ENCODE measurements at places on chromosomes 2 and 18.

DNA sequence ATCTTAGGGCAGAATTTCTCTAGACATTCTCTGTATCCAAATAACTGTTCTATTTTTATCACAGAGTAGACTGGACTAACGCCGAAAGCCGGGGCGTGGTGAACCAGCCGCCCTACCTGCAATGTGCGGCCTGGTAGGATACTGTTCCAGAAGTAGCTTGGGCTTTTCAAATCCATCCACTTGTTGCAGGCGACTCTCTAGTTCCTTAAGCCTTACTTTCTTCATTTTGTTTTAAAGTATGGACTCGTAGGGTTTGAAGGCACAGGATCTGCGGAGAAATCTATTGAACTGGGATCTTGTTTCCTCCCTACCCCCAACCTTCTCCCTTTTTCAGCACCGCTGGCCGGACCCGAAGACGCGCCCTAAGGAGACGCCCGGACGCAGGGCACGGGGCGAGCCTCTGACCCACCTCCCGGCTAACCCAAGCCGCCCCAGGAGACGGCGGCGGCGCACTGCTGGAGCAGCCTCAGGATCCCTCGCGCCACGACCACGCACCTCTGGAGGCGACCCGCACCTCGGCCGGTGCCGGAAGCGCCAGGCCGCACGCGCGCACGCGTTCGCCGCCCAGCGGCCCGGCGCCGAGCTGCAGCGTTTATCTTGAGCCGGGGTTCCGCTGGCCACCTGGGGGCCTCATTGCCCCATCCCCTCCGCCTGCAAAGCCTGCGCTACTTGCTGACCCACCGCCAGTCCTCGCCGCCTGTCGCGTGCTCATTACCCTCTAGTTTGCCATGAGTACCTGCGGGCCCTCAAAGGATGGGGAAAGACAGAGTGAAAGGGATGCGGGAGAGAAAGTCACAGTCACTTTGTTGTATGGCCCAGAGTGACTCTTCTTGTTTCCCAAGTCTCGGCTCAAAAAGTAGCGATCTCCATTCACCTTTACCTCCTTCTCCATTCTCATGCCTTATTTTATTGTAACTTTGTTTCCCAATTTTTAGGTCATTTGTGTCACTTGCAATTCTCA, at the start of gene METTL5:
TSS of gene METTL5 (minus strand) at position 533 of the 961 bp plus-strand sequence. CDS start at position 225, 308 bp downstream.
- no peak for DNase-seq

DNA sequence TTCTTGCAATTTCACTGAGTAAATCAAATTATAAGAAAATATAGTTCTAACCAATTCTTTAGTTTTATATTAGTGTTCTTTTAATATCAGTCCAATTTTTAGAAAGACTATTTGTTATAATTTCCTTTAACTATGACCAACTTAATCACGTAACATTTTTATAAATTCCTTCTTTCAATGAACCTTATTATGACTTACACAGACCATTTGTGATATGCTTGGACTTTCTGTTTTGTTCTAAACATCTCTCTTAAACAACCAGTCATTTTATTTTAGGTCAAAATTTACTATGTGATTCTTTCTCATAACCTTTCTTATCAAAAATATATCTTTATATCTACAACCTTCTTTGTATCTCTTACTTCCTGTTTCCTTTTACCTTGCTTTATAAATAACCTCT, 39.5 kb upstream of the DYNAP start:
- DNase-seq = no peak

DNA sequence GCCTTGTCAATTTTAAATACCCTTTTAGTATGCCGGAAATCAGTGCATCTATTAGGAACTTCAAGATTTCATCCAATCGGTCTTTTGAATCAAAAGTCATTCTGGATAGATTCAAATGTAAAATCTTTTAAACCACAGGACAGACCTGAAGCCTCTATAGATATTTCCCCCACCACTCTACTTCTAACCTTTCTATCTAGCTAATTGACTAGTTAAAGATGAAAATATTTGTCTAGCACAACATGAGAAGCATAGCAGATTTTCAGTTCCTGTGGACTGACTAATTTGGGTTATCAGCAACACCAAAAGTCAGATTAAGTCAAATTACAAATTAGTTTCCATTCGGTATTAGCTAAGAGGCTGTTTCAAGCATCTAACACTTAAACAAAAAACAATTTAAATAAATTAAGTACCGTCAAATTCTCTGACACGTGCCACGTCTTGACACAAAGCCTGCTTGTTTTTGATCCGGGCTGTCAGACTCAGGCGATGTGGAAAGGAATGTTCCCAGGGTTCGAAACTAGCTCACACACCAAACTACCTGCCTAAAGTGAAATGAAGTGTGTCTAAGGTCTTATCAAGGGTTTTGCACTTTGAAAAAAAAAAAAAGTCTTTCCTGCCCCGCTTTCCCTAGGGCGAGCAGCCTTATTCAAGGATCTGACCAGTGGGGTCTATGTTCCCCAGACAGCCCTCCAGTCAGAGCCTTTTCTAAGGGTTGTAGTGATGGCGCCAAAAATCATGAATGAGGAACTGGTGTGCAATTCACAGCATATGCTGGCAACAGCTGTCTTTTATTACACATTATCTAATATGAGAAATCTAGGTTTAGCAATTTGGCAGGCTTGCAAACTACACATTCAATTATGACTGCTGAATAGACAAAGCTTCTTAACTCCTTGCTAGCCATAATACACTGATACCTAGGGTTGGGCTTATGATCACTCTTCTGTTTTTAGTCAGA, 4.7 kb downstream of the CYTIP start:
- no peak for DNase-seq

- no peak for DNase-seq
Observed at GRCh38 chr2:33670392-33670937, 71.4 kb upstream of the FAM98A start.

DNA sequence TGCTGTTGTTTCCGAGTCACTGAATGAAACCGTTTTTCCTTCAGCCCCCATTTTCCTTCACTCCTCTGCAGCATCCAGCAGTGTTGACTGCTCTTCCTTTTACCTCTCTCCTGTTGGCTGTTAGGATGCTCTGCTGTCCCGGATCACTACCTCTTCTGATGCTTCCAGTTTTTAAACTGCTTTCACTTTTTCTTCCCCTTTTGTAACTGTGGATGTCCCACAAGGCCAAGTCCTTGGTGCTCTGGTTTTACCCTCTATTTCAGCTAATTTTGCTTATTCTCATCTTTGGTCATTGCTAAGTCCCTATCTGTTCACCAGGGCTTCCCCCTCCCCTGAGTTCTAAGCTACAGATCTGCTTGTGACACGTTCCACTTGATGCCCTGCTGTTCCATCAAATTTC, 39.4 kb upstream of the MAP4K3 start:
- DNase-seq = no peak

DNA sequence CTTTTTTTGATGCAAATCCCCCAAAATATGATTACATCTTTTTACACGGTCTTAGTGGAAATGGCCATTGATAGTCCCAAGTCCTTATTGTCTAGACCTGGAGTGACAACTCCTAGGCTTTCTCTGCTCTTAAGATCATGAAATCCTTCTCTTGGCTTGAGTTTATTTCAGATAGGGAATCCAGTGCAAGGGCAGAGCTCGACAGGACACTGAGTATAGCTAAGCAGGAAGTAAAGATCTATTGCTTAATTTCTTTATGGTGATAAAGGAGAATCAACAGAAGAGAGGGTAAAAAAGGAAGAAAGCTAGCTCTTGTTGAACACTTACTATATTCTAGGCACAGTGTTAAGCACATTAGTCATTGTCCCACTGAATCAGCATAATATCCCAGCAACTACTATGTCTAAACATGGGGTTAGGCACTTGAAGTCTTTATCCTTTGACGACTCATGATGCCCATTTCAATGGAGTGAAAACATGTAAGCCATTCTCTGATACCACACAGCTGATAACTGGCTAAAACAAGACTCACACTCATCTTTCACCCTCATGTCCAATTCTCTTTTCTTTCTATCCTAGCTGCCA, 74.1 kb upstream of the LRATD1 start:
- DNase-seq = no peak

GRCh38 chr2:53202063-53202462, 565.5 kb upstream of the CHAC2 start:
- no peak for DNase-seq

DNA sequence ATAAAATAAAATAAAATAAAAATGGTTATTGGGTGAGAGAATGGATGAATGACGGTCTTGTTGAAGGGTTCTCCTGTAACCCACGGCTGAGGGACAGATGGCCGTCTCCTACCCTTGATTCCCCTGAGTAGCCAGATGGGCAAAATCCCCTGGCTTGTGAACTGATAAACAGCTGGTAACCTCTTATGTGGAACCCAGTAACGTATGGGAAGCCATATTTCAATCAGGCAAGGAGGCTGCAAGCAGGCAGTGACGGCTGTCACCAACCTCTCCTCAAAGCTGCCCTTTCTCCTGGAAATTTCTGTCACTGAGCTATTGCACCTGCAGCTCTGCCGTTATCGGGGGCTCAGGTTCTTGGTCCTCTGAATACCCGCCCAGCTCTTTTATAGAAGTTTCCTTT, 165.3 kb upstream of the SMAD2 start:
- DNase-seq = no peak

DNA sequence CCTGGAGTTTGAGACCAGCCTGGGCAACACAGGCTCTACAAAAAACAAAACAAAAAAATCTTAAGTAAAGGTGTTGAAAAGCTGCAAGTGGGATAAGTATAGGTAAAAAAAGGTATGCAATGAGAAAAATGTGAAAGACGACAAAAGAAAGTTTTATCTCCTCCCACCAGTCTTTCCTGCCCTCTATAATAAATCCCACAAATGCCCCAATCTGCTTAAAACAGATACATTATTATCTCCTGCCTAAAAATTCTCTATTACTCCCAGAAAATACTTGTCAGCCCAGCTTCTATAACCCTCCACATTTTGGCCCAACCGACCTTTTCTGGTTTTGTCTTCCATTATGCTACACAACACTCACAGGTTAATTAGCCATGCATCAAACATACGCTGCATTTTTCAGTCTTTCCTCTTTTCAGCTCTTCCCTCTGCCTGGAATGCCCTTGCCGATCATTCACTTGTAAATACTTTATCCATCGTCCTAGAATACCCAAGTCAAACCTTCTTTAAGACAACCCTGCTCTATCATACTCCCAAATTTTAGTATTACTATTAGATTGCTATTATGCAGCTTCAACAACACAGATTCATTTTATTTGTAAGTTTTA, 10.8 kb downstream of the ASXL2 start:
- no peak for DNase-seq

DNA sequence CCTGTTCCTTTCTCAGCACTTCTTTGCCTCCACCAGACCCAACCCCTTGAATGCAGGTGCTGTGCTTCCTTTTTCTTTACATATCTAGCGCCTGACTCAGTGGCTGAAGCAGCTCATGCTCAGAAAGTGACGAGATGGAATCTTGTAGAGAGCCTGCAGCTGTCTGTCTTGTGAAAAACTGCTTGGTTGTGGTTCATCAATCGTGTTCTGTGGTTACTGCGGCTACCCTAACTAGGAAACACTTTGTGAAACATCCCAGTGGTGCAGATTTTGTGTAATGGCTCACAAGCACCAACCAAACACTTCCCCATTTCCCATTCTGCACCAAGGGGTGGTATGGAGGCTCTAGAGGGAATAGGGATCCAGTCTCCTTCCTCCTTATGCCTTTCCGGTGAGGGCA, 307.2 kb upstream of the MMADHC start:
- DNase-seq = no peak

DNA sequence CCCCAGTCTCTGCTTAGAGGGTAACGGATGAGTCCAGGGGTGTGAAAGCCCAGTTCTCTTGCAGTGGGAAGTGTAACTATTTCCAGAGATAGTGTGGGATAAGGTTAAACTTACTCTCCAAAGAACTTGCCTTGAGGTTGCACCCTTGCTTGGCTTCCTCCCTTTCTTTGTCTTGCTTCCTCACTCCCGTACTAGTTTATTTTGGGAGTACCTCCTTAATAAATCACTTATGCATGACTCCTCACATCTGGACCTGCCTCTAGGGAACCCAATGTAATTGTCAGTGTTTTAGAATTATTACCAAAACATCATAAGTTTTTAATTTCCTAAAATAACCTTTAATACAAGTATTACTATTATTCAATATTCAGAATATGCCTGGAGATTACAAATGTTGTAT, 35.2 kb downstream of the CPO start:
- no peak for DNase-seq

DNA sequence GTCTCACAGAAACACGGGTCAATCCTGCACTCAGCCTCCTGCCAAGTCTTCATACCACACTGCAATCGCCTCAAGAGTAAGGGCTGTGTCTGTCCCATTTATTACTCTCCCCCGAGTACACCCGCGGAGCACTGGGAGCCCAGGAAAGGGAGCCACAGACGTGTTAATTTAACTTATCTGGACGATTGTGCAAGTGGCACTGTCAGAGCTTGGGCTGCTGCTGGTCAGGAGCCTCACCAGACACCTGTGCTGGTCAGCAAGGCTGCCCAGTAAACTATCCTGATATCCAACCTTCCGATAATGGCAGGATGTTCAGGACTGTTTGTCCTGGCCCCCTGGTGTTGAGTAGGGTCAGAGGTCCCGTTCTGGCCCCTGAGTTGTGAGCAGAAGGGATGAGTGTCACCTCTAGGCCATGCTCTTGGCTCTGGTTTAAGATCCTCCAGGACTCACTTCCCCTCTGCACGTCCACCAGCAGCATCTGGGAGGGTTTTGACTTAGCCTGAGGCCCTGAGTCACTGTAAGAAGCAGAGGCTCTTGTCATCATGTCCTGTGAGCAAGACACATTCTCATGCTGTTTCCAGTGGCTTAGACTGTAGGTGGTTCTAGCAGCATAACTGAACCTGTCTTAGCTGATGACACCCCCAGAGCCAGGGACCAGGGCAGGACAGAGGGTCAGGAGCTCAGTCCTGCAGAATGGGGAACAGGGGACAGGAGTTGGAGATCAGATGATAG, 82.5 kb upstream of the ARL4C start:
- DNase-seq = no peak

DNA sequence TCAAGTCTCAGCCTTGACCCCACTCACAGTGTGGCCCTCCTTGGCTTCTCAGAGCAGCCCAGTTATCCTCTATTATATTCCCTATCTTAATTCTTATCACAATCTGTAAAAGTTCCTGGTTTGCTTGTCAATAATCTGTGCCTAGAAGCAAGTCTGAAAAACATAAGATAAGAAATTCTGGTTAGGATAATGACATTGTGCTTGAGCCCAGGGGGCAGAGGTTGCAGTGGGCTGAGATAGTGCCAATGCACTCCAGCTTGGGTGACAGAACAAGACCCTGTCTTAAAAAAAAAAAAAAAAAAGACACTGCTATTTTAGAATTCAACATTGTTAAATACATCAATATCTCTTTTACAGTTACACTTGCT, 63.9 kb downstream of the TMEM131 start:
- DNase-seq = no peak

DNA sequence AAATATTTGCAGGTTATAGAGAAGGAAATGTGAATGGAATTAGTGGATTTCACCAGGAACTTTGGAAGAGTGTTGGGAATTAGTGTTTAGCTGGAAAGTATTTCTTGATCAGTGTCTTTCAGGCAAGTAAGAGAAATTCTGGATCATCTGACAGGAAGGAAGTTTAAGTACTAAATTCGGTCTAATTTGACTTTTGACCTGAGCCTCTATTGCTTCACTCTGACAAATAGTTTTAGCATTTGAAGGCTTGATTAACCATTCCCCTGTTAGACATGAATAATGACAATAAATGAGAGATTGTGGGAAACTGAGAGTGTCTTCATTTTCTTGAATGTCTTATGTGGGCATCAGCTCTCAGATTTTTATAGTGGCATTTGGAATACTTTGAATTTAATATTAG, 16.0 kb downstream of the CCNT2 start:
- no peak for DNase-seq

- DNase-seq = no peak
Observed at GRCh38 chr2:196489371-196489770, 150.1 kb upstream of the CCDC150 start.

Measured in NCI-H1417 treated with DMSO at 0.1 percent for 48 hours (cell line).